ENCODE measurements at places on chromosomes 2 and 18. TPM values are rescaled to one million over a fixed set of nuclear protein-coding genes. Genes with fewer than 3 reads are reported as not detected.

GRCh38 chr2:104841744-104842143 lies 12.2 kb upstream of the POU3F3 start:
- DNase-seq: no peak

The CDCA7 gene
- 16.6 TPM for total RNA-seq

DNA sequence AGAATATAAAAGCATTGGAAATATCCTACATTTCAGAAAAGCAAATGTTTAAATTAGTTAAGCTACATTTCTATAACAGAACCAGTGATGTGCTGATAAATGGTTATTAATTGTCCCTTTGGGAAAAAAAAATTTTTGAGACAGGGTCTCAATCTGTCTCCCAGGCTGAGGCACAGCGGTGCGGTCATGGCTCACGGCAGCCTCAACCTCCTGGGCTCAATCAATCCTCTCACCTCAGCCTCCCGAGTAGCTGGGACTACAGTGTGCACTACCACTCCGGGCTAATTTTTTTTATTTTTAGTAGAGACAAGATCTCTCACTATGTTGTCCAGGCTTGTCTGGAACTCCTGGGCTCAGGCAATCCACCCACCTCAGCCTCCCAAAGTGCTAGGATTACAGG lies 194.8 kb upstream of the SALL3 start:
- no peak for DNase-seq

DNA sequence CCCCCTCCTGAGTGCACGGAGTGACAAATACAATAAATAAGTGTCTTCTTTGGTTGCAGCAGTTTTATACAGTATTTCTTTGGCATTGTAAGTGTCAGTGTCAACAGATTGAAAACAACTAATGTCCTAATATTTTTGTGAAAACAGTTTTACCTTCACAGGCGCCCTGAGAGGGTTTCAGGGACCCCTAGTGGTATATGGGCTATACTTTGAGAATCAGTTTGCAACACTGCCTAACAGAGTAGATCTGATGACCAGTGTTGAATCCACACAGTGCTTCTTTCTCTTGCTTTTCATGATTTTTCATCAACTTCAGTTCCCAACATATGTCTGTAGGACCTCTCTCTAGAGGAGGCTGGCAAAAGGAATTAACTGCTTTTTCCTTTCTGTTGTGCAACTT lies 162.2 kb downstream of the PRPF40A start:
- no peak for DNase-seq

The GAREM2 gene
- not detected for total RNA-seq

The TDRD15 gene
- not detected for total RNA-seq

DNA sequence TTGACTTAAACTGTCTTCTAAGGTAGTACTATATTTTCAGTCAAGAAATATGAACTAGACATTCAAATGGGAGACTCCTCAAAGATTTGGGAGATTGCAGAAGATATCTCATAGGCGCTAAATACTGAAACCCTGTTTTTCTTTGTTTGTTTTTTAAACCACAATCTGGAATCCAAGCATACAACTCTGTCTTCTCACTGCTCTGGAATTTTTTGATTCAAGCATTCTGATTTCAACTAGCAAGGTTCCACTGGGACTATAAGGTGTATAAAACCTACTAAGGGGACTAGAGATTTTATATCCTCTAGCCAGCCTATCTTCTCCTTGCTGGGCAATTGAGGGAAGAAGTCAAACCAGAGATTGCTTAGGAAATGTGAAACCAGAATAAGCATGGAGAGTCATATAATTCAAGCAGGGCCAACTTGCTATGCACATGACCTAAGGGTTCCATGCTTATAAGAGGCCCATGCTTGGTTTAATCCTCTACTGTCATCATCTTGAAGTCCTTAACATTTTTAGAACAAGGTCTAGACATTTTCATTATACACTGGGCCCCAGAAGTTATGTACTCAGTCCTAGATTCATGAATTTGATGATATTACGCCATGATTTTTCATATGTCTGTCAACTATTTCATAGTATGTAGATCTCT lies 405.5 kb downstream of the PARD3B start:
- peak; percentile 58 for DNase-seq

The FBXO36 gene
- 2.5 TPM for total RNA-seq

DNA sequence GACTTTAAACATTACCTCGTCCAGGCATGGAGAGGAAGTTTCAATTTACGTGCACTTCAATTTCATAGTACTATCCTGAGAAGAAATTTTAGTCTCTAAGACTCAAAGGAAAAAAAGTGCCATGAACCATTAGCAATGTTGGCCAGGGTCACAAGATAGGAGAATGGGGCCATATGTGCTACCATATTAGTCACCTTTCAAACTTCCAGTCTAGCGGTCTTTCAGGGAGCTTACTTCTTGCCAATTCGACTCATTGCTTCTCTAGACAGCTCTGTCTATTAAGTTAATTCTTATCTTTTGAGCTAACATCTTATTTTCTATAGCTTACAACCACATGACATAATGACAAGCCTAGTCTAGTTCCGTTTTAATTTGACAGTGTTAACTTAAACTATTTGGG lies 129.1 kb downstream of the ANKRD44 start:
- peak; percentile 62 for DNase-seq

The CPO gene
- not detected for total RNA-seq

DNA sequence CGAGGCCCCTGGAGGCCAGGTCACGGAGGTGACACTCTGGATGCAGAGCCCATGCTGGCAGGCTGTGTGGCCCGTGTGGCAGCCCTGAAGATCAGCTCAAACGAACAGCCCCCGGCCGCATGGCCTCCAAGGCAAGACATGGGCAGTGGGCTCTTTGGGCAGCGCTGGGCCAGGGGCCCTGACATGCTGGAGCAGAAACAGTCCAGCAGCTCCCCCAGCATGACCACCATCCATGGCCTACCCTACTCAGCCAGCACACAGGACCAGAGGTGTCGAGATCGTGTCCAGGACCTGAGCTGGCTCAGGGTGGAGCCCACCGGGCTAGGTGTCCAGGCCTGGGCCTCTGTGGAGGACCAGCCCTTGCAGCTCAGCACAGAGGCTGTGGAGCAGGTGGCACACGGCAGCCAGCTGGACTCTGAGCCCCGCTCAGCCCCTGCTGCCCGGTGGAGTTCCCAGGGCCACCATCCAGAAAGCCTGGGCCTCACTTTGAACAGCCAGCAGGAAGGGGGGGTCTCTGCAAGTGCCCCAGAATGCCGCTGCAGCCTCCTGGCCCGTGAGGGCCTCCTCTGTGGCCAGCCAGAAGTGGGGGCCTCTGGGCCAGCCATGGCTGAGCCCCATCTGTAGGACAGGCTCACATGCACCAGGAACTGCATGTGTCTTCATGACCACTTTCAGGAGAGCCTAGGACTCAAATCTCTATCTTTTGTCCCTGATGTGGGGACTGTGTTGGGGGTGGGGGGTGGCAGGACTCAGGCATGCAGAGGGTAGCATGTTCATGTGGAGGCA lies 8.9 kb downstream of the AMER3 start:
- DNase-seq: no peak

DNA sequence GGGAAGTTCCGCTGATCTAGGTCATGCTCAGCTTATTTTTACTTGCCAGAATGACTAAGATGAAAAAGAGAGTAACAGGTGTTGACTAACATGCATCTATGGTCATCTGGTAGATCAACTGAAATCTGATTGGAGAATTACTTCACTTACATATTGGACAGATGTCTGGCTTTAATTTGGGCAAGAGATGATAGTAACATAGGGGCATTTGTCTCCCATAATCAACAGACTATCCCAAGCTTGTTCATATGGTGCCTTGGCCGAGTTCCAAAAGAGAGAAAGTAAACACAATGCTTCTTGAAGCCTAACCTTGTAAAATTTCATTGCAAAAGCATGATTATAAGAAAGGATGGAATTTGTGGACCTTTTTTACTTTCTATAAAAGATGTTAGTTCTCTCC lies 503.7 kb downstream of the ADCYAP1 start:
- peak; percentile 15 for DNase-seq

Measured in M059J (cell line).